Hypothalamus (tissue), 51 donors: ENCODE measurements at places on chromosomes 4 and X.

DNA sequence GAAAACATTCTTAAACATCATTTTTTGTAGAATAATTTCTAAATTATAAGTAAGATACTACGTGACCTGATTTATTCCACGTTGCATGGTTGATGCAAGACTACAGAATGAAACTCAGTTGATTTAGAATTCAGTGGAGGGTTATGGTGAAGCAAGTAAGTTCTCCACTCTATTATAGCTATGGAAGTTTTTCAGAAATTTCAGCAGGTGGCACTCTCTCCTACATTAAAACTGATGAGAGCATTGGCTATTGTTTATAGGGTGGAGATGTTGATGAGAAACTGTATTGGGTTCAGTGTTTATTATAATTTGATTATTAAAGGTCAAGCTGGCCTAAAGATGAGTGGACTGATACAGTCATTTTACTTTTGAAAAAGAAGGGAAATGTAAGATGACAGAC lies 88.0 kb downstream of the FNIP2 start:
- no peak for DNase-seq

GRCh38 chr4:168337550-168337940 lies 19.0 kb upstream of the DDX60 start:
- no peak for DNase-seq

- no peak for DNase-seq
Observed at GRCh38 chr4:40502934-40503333, 126.7 kb downstream of the RBM47 start.

DNA sequence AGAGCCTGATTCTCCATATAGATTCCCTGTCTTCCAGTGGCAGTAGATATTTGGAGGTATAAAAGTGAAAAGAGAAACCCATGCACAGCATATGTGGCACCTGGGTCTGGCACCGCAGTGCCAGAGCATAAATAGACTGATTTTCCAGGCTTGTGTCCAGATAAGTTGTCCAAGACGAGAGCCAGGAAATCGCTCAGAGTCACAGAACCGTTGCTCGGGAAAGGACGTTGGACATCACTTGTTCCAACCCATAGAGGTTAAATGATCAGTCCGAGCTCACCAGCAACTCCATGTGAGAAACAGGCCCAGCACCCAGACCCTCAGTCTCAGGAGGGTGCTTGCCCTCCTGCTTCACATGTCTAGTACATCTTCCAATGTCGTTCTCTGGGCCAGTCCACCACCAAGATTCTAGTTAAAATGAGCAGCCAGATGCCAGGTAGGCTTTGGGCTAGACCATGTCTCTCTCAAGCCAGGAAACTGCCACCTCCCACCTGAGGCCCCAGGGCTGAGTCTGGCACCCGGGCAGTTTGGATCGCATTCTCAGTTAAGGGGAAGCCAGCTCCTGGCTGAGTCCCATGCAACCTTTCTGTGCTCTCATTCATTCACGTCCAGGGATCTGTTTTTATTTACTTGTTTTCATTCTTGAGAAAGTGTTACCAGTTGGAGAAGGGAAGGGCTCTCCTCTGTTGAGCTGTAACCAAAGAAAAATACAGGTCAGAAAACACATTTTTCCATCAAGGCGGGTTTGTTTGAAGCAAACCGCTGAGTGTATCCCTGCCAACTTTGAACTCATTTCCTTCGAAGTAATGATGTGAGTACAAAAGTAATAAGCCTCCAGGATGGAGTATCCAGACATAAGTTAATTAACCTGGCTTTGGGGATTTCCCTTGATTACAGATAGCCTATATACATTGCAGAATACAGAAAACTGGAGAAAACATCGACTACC lies 91.7 kb downstream of the PHOX2B start:
- no peak for DNase-seq

- no peak for DNase-seq
Observed at GRCh38 chr4:107482546-107482945, 237.5 kb downstream of the PAPSS1 start.

- DNase-seq, result no peak
Observed at GRCh38 chr4:80268936-80269335, 2.5 kb downstream of the FGF5 start.

DNA sequence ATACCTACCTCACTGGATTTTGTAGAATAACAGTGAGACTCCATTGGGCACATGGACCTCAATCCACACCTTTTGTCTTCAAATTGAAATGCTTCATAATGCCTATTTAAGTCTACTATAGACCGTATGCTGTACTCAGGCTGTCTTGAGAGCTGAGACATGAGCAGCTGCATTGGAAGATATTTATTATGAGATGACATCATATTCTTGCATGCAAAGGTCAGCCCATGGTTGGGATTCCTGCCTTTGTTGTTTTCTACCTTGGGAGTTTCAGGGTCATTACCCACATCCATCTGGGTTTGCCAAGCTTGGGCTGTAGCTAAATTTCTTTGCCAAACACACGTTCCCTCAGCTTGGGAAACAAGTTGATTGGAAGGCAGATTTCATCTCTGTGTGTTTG lies 33.2 kb upstream of the MAMLD1 start:
- DNase-seq, result no peak

DNA sequence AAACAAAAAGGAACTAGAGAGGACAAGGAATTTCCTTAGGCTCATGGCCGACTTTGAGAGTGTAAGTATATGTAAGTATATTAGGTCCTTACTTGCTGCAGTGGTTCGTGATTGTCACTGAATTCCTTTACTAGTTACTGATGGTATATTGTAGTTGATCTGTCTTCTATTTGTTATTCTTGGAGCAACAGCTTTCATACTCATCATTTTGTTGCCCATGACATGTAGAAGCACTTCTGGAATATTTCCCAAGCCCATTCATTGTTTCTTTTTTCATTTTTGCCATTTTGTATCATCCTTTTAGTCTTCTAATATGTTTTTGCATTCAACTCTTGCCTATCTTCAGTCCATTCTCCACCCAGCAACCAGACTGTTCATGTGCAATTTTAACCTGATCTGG lies 170.0 kb downstream of the ARHGAP10 start:
- DNase-seq, result no peak

GRCh38 chr4:22389240-22389870 lies 126.5 kb downstream of the ADGRA3 start:
- no peak for DNase-seq

DNA sequence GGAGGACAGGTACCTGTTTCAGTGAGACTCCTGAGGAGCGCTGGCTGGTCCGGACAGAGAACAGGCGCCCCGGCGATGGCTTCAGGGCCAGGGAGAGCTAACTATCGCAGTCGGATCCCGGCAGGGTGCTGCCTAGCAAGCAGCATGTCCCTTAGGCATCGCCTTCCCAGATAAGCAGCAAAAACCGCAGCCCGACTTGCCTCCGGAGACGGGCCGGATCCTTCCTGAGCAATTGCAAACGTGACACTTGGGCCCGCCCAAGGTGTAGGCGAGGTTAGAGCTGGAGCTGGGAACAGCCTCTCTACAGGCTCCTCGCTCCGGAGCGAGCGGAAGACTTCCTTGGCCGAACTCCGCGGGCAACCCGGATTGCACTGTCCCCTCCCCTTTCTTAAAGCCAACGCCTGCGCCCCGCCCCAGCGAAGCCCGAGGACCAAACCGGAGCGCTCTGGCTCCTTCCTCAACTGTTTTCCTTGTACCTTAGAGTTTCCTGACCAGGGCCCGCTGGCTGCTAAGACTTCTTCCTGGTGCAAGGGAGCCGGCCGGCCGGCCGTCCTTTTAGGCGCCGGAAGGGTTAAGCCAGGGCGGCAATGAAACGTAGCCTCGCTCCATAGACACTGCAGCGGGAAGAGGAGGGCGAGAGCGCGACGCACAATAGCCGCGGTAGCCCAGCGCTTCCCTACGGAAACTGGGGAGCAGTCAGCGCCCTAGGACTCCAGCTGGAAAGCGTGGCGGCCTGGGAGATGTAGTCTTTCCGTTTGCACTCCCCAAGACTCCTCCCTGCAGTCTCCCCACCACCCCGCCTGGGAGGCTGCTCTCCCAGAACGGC lies at the start of gene OPHN1:
Gene OPHN1 (minus strand): TSS at position 341 of the 826 bp plus-strand sequence. CDS start 475 bp downstream, outside the sequence.
- peak; percentile 15 for DNase-seq

- no peak for DNase-seq
Observed at GRCh38 chr4:110216129-110216528, 17.7 kb upstream of the ELOVL6 start.

GRCh38 chr4:182062936-182063335 lies 180.3 kb upstream of the TENM3 start:
- DNase-seq, result no peak

DNA sequence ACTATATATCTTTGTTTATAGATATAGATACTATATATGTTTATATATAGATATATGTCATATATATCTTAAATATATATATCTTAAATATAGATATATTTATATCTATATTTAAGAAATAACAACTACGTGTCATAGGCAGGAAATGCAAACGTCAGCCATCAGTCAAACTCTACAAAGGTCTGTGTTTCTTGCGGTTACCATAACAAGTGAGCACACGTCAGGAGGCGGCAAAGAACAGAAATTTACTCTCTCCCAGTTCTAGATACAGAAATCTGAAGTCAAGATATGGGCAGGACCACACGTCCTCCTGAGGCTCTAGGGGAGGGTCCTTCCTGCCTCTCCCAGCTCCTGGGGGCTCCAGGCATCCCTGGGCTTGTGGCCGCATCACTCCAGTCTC lies 6.5 kb downstream of the PLCXD1 start:
- no peak for DNase-seq

DNA sequence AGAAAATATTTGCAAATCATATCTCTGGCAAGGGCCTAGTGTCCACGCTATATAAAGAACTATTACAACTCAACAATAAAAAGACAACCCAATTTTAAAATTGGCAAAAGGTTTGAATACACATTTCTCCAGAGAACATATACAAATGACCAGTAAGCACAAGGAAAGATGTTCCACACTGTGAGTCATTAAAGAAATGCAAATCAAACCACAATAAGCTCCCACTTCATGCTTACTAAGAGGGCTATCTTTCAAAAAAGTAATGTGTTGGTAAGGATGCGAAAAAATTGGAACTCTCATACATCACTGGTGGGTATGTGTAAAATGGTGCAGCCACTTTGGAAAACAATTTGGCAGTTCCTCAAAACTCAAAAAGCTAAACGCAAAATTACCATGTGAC lies 884.0 kb upstream of the INTU start:
- DNase-seq, result no peak

- DNase-seq, result no peak
Observed at GRCh38 chrX:50407976-50408375, 62.6 kb downstream of the DGKK start.

GRCh38 chr4:78552389-78553042 lies 946 bp downstream of the ANXA3 start:
- DNase-seq, result no peak

GRCh38 chr4:57661517-57662090 lies 551.4 kb upstream of the IGFBP7 start:
- no peak for DNase-seq

DNA sequence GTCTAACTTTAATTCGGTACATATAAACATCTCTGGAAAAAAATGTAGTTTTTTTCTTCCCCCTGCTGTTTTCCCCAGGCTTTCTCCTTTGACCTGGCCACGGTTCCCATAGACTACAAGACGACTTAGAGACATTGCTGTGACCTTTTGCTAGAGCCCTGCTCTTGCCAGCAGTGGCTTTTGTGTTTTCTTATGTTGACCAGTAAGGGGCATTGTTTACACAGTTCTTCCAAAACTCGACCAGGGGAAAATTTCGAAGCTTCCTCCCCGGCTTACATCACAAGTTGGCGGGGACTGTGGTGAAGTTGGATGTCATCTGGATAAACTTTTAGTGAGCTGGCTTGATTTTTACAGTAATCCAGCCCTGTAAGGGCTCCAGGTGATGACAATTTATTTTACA lies 9.3 kb downstream of the CCDC160 start:
- DNase-seq, result no peak

DNA sequence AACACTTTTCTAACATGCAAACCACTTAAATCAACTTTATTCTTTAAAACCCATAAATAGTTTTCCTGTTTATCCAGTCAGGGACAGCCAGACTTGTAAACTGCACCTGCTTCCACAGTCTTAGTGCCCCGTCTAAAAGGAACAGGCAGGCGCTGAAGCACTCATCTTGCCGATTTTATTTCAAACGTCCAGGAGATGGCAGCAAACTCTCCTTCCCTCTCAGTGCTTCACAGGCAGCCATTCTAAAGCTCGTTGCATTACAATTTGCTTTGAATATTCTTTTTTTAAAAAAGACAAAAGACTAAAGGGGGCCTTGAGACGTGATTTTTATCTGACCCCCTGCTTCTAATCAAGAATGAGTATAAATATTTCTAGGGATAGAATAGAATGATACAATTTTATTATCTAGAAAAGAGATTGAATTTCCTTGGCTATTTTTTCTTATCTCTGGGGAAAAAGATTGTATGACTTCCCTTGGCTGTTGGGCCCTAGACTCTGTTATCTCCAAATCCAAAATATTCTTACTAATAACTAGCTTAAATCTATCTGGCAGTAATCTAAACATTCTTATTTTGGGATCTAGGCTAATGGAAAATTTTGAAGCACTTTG lies 93.6 kb upstream of the MYOZ2 start:
- DNase-seq, result no peak

GRCh38 chr4:127978930-127979329 lies 13.7 kb downstream of the ABHD18 start:
- no peak for DNase-seq

- no peak for DNase-seq
Observed at GRCh38 chr4:183821076-183821853, 83.8 kb upstream of the STOX2 start.

DNA sequence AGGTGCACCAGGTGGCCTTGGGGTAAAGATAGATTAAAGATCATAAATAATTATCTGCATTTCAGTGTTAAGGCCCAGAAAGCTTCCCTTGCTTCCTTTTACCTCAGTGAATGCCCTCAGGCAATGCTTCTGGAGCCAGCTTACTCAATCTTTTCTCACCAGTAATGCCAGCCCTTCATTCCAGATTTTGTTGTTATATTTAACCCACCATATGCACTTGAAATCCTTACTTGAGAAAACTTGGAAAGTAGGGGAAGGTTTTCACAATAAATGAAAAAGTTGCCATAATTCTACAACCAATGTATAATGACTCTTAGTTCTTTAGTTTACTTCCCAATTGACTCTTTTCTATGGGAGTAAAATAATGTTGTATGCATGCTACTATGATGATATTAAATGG lies 17.1 kb upstream of the PBDC1 start:
- DNase-seq, result no peak

DNA sequence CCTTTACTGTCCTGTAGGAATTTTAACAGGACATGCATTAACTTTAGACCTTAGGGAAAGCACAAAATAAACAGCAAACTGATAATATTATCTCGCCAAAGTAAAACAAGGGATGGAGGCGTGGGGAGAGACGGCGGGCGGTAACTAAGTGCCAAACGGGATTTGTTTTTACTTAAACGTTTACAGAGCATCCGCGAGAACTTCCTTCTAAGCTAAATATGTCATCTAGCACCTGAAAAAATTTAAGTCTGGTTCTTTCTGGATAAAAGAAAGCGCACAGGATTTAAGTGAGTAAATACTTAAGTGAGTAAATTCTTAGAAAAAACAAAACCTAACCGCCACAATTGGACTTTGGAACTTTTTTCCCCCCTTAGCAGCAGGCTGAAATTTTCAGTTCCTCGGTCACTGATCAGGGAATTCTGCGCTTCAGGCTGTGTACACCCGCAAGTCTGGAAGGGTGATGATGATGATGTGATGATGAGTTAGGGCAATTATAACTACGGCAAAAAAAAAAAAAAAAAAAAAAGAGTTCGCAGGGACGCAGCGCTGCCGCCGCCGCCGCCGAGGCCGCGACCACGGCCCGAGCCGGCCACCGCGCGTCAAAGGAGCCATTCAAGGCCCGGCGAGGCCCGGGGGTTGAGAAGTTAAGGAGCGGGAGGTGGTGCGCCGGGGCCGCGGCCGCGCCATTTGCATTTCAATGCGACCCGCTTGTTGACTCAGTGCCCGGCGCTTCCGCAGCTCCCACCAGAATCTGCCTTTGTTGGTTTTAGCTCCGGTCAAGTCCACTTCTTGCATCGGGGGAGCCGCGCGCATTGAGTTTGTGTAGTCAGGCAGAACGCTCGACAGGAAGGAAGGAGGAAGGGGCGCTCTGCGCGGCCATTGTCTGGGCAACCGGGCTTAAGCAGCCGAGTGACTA lies 108.8 kb downstream of the SPRY1 start:
- DNase-seq, result peak; percentile 79
